ENCODE measurements at places on chromosomes 16 and 17. TPM values are rescaled to one million over a fixed set of nuclear protein-coding genes. Genes with fewer than 3 reads are reported as not detected.

- H3K27ac ChIP-seq: no peak overlapping the region
- H3K4me3 ChIP-seq: no peak overlapping the region
- H3K4me1 ChIP-seq: no peaks in the 10 kb centered on the region
- no peak for DNase-seq
- H3K36me3 ChIP-seq: no peaks in the 10 kb centered on the region
Measured at GRCh38 chr17:66210208-66210574, 18.3 kb upstream of the CEP112 start.

The DNASE1L2 gene
- 0.82 TPM for total RNA-seq

- no peak overlapping the region for H3K4me3 ChIP-seq
- no peaks in the 10 kb centered on the region for H3K27me3 ChIP-seq
- no peak for DNase-seq
Measured at GRCh38 chr17:49555495-49556222, 20.0 kb upstream of the NXPH3 start.

The ABCC3 gene
- 2.5 TPM for total RNA-seq

The SSTR5 gene
- total RNA-seq: not detected

The USP6 gene
- 2.5 TPM for total RNA-seq

DNA sequence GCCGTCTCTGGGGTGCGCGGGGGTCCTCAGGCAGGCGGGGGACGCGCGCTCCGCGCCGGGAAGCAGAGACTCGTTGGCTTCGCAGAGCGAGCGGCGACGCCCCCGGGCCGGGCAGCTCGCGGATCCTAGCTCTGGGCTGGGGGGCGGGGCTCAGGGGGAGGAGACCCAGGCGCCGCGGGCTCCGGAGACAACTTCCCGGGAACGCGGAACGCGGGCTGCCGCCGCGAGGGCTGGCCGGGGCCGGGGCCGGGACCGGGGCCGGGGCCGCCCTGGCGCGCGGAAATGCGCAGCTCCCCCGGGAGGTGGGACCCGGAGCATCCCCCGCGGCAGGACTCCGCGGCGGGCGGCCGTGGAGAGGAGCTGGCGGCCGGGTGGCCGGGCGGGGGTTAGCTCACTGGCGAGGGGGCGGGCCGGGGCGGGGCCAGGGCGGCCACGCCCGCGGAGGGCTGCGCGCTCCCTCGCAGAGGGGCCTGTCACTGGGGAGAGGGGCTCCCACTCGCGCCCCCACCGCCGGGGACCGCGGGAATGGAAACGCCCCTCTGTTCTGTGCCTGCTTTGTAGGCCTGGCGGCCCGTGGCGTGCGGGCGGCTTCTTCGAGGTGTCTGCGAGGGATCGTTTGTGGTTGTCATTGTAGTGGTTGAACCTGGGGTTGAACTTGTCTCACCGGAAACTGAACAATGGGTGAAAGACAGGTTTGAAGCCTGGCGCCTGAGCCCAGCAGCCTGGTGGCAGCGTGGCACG is at the start of gene GAS7:
Gene GAS7, minus strand, starts transcription at position 98 of the 741 bp plus-strand sequence.
- no peaks in the 10 kb centered on the region for H3K36me3 ChIP-seq
- peaks cover 10% of the 10 kb centered on the region for H3K27me3 ChIP-seq
- H3K27ac ChIP-seq: peak within 1 kb of the TSS; percentile 58
- H3K4me1 ChIP-seq: peaks cover 19% of the 10 kb centered on the region
- peak; percentile 84 for DNase-seq
- peak within 1 kb of the TSS; percentile 72 for H3K4me3 ChIP-seq

The B4GALNT2 gene
- not detected for total RNA-seq

GRCh38 chr17:41377546-41377945 is 4.6 kb downstream of the KRT34 start:
- no peaks in the 10 kb centered on the region for H3K27me3 ChIP-seq
- no peak overlapping the region for H3K4me3 ChIP-seq
- H3K27ac ChIP-seq: no peak overlapping the region
- no peaks in the 10 kb centered on the region for H3K4me1 ChIP-seq
- no peaks in the 10 kb centered on the region for H3K36me3 ChIP-seq
- DNase-seq: no peak

- H3K36me3 ChIP-seq: no peaks in the 10 kb centered on the region
- peak overlapping the region; percentile 31 for H3K27ac ChIP-seq
- H3K4me1 ChIP-seq: peaks cover 9% of the 10 kb centered on the region
- no peak overlapping the region for H3K4me3 ChIP-seq
- H3K27me3 ChIP-seq: no peaks in the 10 kb centered on the region
Measured at GRCh38 chr17:9226794-9227135, 205.5 kb downstream of the NTN1 start.

GRCh38 chr17:79915850-79916430 is 76.7 kb upstream of the CBX4 start:
- no peak overlapping the region for H3K27ac ChIP-seq
- DNase-seq: no peak
- no peaks in the 10 kb centered on the region for H3K4me1 ChIP-seq
- no peaks in the 10 kb centered on the region for H3K36me3 ChIP-seq
- peaks cover 3% of the 10 kb centered on the region for H3K27me3 ChIP-seq

The TEX14 gene
- 0.36 TPM for total RNA-seq

All from sigmoid colon (tissue), 7 donors.